NCI-H446 (cell line): ENCODE measurements at places on chromosomes 5 and 9.

DNA sequence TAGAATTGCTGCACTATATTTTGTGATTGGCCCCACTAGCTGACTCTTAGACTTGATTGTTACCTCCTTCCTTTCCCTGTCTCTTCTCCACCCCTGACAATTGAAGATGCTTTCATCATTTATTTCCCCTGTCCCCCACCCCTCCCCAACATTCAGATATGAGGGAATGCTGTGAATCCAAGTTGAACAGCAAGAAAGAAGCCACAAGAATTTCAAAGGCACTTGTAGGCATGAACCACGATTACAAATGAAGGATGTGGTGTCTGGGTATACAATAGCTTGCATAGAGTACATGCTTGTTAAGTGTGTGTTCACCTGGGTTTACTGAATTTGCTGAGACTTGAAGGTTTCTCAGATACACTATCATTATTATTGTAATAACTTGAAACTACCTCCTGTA, 78.3 kb upstream of the TRIO start:
- no peak for DNase-seq

DNA sequence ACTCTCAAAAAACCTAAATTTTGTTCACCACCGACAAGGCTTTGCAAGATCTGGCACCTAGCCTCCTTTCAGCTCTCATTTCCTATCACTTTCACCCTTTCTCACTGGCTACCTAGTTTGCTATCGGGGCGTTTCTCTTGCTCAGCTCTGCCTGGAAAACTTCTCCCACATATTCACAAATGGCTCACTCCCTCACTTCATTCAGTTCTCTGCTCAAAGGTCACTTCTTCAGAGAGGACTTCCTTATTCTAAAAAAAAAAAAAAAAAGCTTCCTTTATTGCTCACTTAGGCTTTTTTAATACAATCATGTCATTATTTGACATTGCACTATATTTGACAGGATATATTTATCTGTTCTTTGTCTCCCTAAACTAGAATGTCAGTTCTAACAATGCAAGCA, 2.1 kb upstream of the SLC25A46 start:
- DNase-seq, result no peak

- no peak for DNase-seq
These were observed 161.5 kb downstream of the ARL15 start for GRCh38 chr5:54148858-54149257.

- no peak for DNase-seq
These were observed 145.8 kb downstream of the TMEM232 start for GRCh38 chr5:110580625-110581024.

- DNase-seq, result no peak
These were observed 116.3 kb downstream of the DEPDC1B start for GRCh38 chr5:60583616-60584015.

- DNase-seq, result no peak
These were observed 20.4 kb upstream of the EXOC3 start for GRCh38 chr5:422323-423232.

DNA sequence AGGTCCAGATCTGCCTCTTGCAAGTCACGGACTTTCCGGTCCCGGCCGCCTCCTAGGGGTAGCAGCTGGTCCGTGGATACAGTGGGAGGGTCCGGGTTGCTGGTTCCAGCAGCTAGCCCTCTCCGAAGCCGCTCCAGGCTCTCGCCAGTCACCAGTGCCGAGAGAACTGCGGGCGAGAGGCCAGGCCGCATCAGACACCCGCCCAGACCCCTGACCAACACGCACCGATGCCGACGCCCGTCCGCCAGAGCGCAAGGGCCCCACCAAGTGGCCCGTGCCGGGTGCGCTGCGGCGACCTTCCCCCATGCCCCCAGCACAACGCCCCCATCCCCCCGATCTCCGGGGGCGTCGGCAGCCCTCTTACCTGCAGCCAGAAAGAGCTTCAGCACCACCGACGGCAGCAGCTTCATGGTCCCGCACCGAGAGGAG, 470 bp downstream of the HBEGF start:
- no peak for DNase-seq

- DNase-seq, result no peak
These were observed 29.9 kb downstream of the CD180 start for GRCh38 chr5:67166460-67167285.

DNA sequence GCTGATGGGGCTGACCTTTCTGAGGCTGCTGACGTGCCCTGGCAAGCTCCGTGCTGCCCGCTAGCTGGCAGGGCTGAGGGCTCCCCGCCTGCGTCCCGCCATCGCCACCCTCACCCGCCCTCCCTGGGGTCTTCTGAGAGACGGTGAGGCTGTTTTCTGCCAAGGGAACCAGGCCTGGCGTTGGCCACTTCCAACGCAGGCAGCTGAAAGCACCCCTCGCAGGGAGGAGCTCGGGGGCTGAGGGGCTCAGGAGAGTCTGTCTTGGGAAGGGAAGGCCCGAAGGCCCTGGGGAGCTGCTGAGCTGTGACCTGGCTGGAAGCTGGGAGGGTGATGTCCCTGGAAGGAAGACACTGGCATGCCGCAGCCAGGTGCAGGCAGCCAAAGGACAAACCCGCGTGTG, 9.8 kb upstream of the TMEM250 start:
- DNase-seq, result no peak
